ENCODE measurements at places on chromosomes 5 and 9.

DNA sequence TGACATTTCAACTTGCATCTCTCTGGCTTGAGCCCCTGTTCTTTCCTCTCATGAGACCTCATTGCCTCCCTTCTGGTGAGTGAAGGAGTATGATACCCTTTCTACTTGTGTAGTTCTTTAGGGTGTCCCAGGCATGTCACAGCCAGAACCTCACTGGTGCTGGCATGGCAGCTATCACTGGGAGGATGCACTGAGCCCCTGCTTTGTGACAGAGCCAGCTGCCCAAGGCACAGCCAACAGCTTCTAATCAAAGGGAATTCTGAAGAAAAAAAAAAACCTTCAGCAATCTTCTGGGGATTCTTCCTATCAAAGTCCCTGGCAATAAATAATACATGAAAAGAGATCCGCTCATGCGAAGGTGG is 652.6 kb upstream of the KLF4 start:
- no peak for DNase-seq

GRCh38 chr5:119427060-119427459 is 25.2 kb upstream of the HSD17B4 start:
- no peak for DNase-seq

DNA sequence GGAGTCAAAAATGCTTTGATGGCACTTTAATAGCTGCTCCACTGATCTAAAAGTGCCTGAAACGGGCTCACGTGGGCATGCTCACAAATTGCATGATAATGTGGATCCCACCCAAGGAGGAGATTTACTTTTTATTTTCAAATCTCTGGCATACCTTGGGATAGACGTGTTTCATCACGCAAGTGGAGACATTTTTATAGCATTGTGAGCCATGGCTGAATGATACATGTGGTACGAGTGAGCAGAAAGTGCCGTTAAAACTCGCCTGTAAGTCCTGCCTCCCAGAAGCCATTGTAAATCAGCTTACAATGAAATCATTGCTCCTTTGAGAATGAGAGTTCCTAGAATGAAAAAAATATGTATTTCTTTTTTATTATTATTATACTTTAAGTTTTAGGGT is 514.7 kb downstream of the MAT2B start:
- no peak for DNase-seq

- no peak for DNase-seq
Measured at GRCh38 chr5:78813906-78814530, 165.4 kb upstream of the LHFPL2 start.

- no peak for DNase-seq
Measured at GRCh38 chr5:77971776-77972468, 195.8 kb upstream of the TBCA start.

- no peak for DNase-seq
Measured at GRCh38 chr9:91341258-91341746, 20.4 kb downstream of the AUH start.

- DNase-seq, result no peak
Measured at GRCh38 chr9:118561051-118561450, 808.2 kb downstream of the BRINP1 start.

GRCh38 chr5:134594797-134595457 is 37.7 kb downstream of the SAR1B start:
- no peak for DNase-seq

- peak; percentile 33 for DNase-seq
Measured at GRCh38 chr9:109010746-109011145, 2.6 kb downstream of the CTNNAL1 start.
